ENCODE measurements at places on chromosomes 4 and X.

DNA sequence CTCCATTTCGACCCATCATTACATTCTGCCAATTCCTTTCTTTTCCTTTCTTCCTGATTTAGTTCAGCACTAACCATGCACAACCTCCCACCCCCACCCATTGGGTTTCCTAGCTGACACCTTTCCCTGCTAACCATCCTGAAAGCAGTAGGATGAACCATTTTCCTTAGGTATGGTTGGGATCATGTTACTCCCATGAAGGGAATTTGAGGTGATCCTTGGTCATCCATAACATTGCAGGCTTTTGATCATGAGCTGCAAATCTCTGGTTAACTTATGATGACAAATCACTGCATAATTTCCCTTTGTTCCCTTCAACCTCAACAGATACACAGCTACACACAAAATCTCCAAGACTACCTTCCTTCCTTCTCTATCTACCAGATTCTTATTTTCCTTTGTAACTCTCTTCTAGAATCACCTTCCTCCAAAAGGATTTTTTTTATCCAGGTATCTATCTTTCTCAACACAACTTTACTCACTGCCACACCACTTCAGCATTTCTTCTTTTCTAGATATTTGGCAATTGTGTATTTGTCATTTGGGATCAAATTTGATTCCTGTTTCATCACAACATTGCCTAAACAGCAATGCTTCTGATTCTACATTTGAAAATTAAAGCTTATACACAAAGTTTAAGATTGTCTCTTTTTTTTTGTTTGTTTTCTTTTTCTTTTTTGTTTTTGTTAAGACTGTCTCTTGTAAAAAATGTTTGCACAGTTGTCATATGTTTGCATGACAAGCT, 145.1 kb downstream of the RBM47 start:
- no peak for DNase-seq

- DNase-seq = no peak
Measured at GRCh38 chr4:113673450-113673849, 88.1 kb downstream of the CAMK2D start.

DNA sequence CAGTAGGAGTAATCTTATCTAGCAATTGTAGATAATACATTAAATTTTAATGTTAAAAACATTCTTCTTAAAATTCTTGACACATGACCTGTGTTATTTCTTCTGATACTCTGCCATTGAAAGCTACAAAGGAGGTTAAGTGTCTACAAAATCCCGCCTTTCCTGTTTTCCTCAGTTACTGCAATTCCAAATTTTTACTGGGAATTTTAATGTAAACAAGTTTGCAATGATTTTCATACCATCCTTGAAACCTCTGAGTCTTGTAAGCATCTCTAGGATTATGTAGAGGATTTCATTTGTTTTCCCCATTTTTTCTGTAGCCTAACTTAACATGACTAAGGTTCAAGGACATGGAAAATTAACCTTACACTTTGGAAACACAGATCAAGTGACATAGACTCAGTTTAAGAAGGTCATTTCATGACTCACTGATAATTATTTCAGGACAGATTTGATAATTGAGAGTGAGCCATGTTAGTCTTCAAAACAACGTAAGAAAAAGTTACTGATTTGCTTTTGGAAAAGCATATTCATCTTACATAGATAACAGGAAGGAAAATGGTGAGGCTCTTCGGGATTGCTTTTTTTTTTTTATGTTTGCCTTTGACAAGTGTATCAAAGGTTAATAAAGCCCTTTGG, 39.6 kb upstream of the PDLIM5 start:
- no peak for DNase-seq

GRCh38 chr4:110787707-110788106, 164.8 kb upstream of the PITX2 start:
- DNase-seq = no peak

GRCh38 chr4:73378887-73379286, 25.2 kb upstream of the ALB start:
- no peak for DNase-seq

DNA sequence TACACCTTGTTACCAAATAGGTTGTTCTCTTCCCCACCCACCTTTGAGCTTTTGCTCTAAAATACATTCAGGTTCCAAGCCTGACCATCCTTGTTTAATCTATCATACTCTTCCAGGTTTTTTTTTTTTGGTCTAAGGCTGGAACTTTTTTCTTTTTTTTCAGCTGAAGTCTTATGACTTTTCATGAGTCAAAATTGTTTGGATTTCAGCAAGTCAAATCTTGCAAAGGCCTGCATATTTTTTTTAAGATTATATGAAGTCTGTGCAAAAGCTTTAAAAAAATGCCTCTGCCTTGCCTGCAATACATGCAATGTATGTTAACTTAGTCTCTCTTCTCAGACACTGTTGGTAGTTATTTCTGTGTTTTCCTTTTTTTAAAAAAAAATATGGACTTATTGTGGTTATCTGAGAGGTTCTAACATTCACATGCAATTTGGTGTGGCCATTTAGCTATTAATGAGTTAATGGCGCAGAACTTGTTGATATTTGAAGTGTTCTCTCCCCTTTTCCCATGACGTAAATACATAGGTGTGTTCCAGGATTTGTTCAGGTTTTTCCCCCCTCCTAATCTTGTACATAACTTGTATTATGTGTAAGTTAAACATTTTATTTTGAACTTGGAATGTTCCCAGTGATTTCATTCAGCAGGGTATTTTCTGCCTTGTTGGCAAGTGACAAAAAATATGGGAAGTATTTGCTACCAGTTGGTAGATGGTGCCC, 58.7 kb downstream of the CCKAR start:
- DNase-seq = no peak

DNA sequence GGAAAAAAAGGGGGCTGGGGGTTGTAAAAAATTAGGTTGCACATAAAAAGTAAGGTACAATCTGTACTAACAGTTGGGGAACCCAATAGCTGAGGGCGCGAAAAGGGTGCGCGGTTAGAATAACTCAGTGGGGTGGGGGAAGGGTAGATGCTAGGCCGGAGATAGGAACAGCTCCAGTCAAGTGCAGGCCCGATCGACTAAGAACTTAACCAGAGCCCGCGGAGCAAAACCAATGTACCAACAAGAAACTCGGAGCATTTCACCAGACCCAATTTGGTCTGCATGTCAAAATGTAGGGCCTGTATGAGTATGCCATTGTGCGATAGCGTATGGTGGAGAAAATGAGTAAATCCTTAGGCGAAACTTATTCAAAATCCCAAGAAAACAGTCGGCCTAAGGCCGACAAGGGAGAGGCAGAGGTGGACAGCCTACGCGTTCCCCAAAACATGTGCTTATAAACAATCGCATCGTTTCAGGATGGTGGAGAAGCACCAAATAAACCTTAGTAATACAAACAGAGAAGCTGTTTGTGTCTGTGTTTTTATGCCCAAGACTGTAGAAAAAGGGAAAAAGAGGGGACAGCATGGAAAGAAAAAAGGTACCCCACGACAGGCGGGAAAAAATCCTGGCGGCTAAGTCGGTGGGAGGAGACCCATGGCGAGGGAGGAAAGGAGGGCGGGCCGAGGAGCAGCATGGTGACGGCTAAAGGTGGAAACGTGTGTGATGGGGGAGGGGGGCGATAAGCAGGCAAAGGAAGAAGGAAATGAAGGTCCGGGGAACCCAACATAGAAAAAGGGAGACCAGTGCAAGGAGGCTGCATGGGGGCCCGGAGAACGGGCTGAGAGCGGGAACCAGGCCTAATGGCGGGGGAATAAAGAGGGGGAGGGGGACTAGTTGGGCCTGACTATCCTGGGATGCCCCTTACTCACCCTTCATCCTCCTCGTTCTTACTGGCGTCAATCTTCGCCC, 990 bp downstream of the HNRNPD start:
- DNase-seq = no peak

- no peak for DNase-seq
Measured at GRCh38 chr4:128686032-128686465, 123.5 kb upstream of the JADE1 start.

GRCh38 chrX:96835660-96836289, 47.9 kb upstream of the RPA4 start:
- no peak for DNase-seq

Data from cortex of kidney (tissue), 1 donor.